Aorta (tissue), 5 donors: ENCODE measurements at places on chromosomes 6 and 20. TPM values are rescaled to one million over a fixed set of nuclear protein-coding genes. Genes with fewer than 3 reads are reported as not detected.
A peak's percentile ranks its signal among the peaks of the same experiment; 100 is the strongest.

The WFDC2 gene
- 1.0 TPM for polyA plus RNA-seq

- no peak overlapping the region for H3K4me3 ChIP-seq
- no peak for DNase-seq
- no peak overlapping the region for H3K27ac ChIP-seq
- no peaks in the 10 kb centered on the region for H3K4me1 ChIP-seq
- H3K27me3 ChIP-seq, result no peaks in the 10 kb centered on the region
- no peaks in the 10 kb centered on the region for H3K36me3 ChIP-seq
Measured at GRCh38 chr20:41776421-41776820, 158.2 kb upstream of the CHD6 start.

DNA sequence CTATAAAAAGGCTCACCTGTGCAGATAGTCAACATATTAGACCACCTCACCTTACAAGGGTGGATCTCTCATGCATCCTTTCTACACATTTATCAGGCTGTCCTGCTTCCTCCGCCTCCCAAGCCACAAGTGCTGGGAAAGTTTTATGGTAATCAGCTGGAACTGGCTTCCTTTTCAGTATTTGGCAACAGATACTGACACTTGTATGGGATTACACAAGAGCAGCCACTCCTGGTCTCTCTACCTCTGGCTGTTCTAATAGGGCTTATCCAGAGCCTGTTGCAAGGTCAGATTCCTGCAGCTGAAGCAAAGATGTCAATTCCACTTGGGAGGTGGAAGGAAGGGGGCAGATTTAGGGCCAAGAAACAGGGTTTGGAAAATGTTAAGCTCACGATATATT lies 503 bp upstream of the GPLD1 start:
- H3K27me3 ChIP-seq, result no peaks in the 10 kb centered on the region
- no peak overlapping the region for H3K27ac ChIP-seq

The RBPJL gene
- 0.08 TPM for polyA plus RNA-seq

The SLC17A1 gene
- not detected for polyA plus RNA-seq

DNA sequence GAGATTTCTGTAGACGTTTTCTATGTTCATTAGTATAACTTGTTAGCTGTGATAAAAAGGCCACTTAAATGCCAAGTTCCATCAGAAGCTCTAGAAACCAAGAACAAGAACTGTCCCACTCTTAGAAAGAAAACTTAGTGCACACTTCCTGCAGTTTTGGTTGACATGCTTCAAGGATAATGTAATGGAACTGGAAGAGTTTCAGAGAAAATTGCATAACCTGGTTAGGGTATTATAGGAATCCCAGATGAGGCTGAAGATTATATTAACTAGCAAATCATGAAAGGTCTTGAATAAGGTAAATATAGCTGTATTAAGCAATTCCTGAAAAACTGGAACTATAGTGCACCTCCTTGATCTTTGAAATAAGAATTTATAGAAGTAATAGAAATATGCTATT lies 1.8 kb upstream of the PHACTR2 start:
- no peak for DNase-seq
- H3K36me3 ChIP-seq, result no peaks in the 10 kb centered on the region
- peak overlapping the region; percentile 67 for H3K27ac ChIP-seq
- no peak overlapping the region for H3K4me3 ChIP-seq
